ENCODE measurements at places on chromosomes 12 and 14.

- DNase-seq, result no peak
Measured at GRCh38 chr12:57242329-57242690, 8.7 kb downstream of the STAC3 start.

- no peak for DNase-seq
Measured at GRCh38 chr12:11482955-11483354, 87.6 kb upstream of the PRB2 start.

DNA sequence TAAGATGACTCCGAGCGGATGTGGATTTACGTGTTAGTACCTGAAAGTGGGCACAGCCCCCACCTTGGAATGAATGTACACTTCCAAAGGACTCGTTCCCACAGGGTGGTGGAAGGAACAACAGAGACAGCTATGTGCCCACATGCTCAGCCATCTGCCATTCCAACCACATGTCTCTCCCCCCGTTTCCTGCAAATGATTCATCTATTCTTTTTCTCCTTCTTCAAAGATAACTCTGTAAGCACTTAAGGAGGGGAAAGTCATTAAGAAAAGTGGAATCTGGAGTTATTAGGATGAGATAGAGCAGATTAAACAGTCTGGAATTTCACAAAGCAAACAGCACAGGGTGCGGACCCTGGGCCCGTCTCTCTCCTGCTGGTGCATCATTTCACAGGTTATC, 18.5 kb upstream of the DUSP6 start:
- DNase-seq, result no peak

DNA sequence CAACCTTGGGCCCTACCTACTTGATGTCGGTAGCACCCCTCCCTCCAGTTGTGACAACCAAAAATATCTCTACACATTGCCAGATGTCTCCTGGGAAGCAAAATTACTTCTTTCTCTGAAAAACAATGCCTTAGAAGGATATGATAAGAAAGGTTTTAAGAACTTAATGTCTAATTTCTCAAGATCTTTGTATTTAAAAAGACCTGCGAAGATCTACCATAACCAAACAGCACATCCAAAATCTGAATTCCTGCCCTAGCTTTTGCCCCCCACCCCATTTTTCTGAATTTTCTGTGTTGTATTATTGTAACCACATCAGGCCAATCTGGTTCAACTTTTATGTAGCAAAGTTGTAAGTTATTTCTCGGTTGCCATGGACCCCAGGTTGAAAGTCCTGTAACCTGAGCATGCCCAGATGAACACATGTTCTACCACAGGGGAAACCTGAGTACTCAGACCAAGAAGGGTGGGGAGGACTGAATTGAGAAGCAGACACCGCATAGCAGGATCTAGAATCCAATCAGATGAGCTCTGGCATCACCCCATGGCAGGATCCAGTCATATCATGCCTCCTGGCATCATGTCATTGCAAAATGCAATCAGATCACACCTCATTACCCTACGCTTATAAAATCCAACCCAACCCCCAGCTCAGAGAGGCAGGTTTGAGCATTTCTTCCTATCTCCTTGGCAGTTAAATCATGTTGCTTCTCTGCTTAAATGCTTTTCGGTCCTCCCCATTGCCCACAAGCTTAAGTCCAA, 8.7 kb downstream of the TMEM253 start:
- no peak for DNase-seq

GRCh38 chr12:11853126-11853525, 203.7 kb downstream of the ETV6 start:
- DNase-seq, result no peak

- no peak for DNase-seq
Measured at GRCh38 chr14:39974036-39974435, 541.8 kb upstream of the FBXO33 start.

GRCh38 chr12:60231303-60231702, 635.5 kb downstream of the SLC16A7 start:
- no peak for DNase-seq

- DNase-seq, result no peak
Measured at GRCh38 chr12:128408669-128409068, 141.7 kb downstream of the TMEM132C start.

- DNase-seq, result no peak
Measured at GRCh38 chr14:95063391-95063790, 93.9 kb downstream of the DICER1 start.

DNA sequence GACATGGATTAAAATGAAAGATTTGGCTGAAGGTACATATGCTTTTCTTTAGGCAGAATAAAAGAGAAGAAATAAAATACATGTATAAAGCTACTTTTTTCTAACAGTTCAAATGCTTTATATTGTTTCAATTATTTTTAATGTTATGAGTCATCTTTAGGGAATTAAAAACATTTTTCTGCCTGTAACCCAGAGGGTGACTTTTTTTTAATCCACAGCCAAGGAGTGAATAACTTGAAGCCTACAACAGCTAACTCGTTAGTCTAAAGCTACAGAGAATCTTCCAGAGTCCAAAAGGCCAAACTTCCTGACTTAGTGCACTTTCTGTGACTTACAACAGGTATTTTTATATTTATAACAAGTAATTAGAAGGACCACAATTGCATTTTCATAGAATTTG, 151.6 kb downstream of the SEC23A start:
- DNase-seq, result no peak

GRCh38 chr12:63821781-63822251, 22.7 kb upstream of the SRGAP1 start:
- DNase-seq, result peak; percentile 32

DNA sequence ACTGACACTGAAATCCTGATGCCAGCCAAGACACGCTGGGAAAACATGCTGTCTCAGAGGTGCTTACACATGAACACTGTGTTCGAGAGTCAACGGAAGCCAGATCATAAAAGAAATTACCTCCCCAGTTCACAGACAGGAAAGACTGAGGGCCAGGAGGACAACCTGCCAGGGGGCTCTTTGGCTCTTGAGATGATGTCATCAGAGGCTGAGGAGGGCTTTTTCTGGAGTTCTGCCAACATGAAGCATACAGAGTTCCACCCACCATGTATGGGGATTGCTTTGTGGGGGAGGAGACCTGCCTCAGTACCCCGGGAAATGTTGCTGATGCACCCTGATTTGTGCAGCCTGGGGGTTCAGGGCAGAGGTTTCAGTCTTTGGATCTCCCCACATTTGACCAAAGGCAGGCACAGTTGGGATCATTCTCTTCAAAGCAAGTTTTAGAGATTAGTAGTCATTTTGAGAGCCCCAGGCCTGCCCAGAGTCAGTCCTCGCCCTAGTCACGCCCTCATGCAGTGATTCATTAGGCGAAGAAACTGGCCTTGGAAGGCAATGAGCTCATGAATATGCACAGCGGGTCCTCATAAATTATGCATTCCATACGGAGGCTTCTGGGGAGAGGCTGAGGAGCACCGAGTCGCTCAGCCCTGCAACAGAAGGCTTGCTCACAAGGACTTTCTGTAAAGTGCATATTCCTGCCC, 34.9 kb upstream of the EML1 start:
- DNase-seq, result no peak

- DNase-seq, result peak; percentile 45
Measured at GRCh38 chr12:27975222-27976136, 2.9 kb upstream of the PTHLH start.

GRCh38 chr12:39176356-39176755, 266.6 kb downstream of the KIF21A start:
- no peak for DNase-seq

GRCh38 chr12:55729819-55730818, 1.3 kb upstream of the CD63 start:
- DNase-seq, result peak; percentile 73

DNA sequence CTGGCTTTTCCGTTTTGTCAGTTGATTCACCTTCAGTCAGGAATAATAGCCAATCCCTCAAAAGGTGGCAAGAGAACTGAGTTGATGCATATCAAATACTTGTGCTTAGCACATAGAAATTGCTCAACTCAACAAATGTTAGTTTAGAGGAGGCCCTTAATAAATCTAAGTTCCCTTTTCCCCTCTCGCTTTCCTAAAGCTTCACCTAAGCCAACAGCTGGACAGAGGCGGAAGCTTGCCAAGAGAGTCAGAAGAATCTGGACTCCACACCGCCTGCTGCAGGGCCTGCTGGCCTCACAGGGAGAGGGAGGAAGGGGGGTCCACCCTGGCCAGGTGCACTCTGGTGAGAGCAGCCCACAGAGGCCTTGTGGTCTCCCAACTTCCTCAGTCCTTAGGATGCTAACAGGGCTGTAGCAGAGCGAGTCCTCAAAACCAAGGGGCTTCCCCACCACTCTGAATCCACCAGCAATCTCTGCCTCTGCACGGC, 213.1 kb downstream of the CHST11 start:
- DNase-seq, result peak; percentile 70

DNA sequence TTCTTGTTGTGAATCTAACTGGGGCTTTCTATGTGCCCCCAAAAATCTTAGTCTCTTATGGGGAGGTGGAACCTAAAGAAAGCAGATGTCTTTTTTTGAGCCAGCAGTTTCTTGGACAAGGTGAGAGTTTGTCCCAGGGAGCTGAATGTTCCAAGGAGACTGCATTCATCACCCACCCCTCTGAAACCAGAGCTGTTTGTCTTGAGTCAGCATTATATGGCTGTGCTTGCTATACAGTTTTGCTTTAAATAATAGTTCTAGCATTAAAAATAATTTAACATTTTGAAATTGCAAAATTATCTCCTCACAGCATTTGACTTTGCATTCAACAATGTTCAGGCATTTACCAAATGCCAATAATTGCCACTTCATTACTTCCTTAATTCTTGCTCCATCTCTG, 813.3 kb downstream of the BCL11B start:
- DNase-seq, result no peak

DNA sequence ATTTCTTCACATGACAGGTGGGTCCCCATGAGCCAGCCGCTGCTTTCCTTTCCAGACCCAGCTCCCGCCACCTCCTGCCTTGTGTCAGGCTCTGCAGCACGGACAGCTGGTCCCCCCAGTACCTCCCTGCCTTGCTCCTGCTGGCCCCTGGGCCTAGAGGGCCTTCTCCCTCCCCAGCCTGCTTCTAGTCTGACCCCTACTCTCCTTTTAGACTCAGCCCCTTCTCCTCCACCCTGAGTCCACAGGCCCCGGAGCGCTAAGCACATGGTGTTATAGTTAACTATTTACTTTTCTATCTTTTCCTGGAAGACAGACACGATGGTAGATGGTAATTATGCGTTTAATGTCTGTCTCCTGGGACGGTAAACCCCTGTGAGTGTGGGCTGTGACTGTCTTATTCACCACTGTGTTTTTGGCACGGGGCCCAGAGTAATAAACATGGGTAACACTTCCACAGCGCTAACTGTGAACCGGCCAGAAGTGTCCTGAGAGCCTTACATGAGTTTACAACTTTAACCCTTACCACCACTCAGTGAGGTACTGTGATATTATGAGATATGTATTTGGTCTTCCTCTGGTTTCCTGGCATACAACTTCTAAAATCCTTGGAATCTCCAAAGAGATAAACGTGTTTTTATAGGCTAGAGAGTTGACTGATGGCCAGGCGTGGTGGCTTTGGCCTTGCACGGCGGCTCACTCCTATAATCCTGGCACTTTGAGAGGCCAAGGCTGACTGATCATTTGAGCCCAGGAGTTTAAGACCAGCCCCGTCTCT, 41.2 kb downstream of the DGLUCY start:
- no peak for DNase-seq

DNA sequence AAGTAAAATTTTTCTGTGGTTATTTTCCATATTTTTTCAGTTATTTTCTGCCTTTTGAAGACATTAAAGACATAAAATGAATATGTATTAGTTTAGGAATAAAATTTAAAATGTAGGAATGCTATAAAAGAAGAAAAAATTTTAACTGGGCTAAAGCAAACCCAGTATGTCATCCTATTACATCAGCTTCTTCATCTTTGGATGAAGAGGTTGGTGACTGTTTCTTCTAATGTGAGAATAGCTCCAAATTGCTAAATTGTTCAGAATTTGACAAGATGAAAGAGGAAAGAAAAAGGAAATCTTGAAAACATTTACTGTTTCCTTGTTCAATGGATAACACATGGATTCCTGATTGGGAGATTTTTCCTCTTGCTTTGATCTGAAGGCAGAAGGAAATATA, 52.7 kb upstream of the PZP start:
- no peak for DNase-seq

GRCh38 chr14:21535545-21536417, 9.6 kb upstream of the SALL2 start:
- DNase-seq, result no peak

- DNase-seq, result no peak
Measured at GRCh38 chr12:94749890-94750289, 99.5 kb upstream of the TMCC3 start.

GRCh38 chr12:19915392-19916195, 452.7 kb upstream of the PDE3A start:
- DNase-seq, result peak; percentile 21

GRCh38 chr14:49879646-49880204, 13.2 kb upstream of the ARF6 start:
- peak; percentile 70 for DNase-seq

DNA sequence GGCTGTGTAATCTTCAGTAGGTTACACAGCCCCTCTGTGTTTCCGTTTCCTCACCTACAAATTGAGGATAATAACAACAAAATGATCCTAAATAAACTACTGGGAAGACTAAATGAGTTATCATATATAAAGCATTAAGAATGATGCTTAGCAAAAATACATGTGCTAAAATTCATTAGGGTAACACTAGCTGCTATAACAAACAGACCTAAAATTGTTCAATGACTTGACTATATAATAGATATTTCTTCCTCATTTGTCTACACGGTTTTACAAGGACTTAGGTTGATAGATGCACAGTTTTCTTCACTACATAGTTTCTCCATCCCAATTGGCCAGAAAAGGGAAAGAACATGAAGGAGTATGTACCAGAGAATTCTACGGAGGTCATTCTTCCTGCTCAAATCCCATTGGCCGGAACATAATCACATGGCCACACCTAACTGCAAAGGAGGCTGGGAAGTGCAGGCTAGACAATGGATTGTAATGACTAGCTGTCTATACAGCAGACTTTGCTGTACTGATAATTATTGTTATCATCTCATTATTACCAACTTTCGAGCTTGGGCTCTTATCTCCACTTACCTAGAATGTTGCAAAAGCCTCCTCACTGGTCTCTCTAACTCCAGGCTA, 223.5 kb upstream of the NUDT4 start:
- no peak for DNase-seq

- no peak for DNase-seq
Measured at GRCh38 chr14:42299692-42300091, 693.0 kb downstream of the LRFN5 start.

GRCh38 chr14:100138082-100138787, 21.2 kb downstream of the DEGS2 start:
- peak; percentile 64 for DNase-seq

DNA sequence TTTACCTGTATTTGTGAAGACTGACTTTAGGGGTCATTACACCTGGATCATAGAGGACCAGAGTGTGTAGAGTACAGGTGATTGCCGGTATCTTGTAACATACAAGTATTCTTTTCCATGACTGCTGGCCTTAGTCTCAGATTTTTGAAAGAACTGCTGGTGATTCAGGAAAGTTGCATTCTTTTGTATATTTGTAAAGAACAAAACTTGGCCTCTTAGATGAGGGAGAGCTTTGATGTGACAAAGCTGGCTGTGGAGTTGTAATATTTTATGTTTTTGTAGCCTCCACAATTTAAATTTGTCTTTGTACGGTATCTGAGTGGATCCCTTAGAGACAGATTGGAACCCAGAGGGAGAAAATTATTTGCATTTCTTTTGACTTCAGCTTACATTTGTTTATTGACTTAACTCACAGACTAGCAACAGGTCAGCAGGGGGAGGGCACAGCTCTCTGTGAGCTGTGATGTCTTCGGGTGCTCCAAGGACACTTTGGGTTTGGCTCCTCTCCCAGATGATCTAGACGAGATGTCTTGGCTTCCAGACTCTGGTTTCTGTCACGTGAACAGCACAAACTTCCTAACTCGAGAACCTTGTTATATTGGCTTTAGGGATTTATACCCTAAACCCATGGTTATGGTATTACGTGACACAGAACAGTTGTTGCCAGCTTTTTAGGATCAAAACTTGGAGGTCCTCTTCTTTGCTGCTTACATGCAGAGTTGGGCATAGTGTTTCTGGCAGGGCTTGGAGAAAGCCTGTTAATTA, 65.9 kb downstream of the DAAM1 start:
- no peak for DNase-seq

Measured in GM13976 (cell line).